Thoracic aorta (tissue), 2 donors: ENCODE measurements at places on chromosomes 6 and 20.

DNA sequence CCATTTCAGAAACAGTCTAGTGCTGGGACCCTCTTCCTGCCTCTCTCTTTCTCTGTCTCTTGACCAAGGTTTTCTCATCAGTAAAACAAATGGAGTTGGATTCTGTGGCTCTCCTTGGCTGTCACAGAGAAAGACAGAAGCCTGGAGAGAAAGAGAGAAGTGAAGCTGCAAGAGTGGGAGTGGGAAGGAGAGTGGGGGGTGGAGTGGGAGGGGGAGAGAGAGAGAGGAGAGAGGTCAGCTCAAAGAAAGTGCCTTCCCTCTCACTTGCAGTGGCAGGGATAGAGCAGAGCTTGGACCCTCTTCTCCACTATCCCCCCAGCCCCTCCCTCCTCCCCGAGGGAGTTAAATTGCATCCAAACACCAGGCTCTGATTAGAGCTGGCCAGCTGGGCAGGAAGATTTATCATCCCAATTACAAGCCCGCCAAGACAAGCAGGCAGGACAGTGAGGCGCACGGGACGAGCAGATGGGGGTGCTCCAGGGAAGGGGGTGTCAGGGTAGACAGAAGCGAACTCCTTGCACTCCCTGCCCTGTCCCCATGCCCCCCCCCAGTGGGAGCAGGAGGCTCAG lies 74.3 kb downstream of the CD40 start:
- DNase-seq, result no peak

GRCh38 chr20:7656687-7657467 lies 283.4 kb downstream of the HAO1 start:
- DNase-seq, result no peak

- no peak for DNase-seq
These were observed 133.3 kb downstream of the WDR27 start for GRCh38 chr6:169568314-169569087.

DNA sequence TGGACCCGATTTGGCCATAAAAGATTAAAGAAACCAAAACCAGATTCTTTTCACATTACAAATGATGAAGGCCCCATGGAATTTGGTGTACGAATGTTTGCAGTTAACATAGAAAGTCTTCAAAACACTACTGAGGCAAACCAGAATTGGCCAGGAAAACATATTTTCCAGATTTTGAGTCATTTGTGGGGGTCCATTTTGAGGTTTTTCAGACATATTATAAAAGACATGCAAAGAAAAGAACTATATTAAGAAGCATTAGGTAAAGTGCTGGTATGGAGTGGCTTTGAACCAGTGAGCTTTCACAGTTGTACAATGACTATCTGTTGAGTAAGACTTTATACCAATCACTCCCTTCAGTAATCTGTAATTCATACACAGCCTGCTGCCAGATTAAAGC lies 168.9 kb upstream of the COL21A1 start:
- no peak for DNase-seq

GRCh38 chr20:9476174-9476573 lies 38.2 kb upstream of the LAMP5 start:
- no peak for DNase-seq

DNA sequence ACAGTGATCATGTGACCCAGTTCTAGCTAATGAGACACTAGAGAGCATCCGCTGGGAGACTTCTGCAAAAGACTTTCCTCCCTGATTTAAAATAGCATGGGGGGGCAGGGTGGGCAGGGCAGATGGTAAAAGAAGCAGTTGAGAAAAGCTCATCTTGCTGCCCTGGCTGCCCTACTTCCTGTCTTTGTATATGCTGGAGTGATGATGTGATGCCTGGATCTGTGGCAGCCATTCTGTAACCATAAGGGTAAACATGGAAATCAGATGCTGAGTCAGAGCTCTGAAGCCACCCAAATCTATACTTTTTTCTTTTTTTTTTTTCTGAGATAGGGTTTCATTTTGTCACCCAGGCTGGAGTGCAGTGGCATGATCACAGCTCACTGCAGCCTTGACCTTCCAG lies 25.4 kb downstream of the ZFP64 start:
- DNase-seq, result no peak

GRCh38 chr6:40568062-40568708 lies 19.0 kb downstream of the LRFN2 start:
- DNase-seq, result no peak

- no peak for DNase-seq
These were observed 294.4 kb upstream of the TBX18 start for GRCh38 chr6:85058806-85059205.

DNA sequence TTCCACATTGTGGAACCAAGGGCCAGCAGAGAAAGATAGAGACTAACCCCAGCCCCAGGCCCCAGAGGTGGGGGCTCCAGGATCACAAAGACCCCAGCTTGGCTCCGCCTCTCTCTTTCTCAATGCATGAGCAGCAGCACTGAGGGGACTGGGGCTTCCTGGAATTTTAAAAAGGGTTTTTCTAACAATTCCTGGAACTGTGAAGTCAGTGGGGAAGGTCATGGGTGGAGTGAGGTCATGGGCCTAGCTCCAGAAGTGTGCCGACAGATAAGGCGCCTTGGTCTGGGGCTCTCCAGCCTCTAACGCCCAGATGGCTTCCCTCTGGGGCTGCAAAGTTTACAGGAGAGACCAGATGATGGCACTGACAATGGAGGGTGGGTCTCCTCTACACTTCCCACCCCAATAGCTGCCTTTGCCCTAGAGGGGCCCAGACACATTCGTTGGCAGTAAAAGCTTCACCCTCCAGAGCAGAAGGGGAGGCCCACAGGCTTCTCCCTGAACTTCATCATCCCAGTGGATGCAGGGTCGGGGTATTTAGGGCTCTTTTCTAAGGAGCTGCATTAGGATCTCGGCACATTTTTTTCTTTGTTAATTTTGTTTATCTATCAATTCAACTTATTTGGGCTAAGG lies 46.9 kb upstream of the CD93 start:
- DNase-seq, result no peak
